ENCODE measurements at places on chromosomes 3 and 15.

DNA sequence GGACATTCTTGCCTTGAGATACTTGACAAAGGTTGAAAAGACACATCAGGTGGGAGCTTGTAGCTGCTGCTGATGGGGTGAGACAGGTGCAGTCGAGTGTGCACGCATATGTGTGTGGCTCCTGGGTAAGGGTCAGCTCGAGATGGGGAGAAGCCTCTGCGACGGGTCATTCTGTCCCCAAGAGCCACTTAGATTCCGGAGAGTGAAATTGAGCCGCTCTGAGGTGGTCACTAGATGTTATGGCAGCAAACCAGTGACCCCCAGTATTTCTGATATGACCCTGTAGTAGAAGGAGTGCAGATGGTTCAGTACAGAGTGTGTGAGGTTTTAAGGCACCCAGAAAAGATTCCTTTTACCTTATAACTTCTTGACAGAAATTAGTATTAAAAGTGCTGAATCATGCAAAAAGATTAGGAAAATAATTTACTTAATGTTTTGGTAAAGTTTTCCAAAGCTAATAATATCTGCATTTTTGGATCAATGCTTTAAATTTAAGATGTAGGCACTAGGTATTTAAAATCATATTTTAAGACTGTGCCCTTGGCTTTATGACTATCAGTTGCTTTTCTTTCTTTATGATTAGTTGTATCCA is 241.9 kb upstream of the TOPAZ1 start:
- no peak for DNase-seq

- no peak for DNase-seq
These were observed 20.3 kb upstream of the XIRP1 start for GRCh38 chr3:39212665-39213064.

- no peak for DNase-seq
These were observed 11.4 kb upstream of the SLC6A6 start for GRCh38 chr3:14391033-14391432.

- DNase-seq, result no peak
These were observed 108.1 kb downstream of the USP13 start for GRCh38 chr3:179760944-179761343.

DNA sequence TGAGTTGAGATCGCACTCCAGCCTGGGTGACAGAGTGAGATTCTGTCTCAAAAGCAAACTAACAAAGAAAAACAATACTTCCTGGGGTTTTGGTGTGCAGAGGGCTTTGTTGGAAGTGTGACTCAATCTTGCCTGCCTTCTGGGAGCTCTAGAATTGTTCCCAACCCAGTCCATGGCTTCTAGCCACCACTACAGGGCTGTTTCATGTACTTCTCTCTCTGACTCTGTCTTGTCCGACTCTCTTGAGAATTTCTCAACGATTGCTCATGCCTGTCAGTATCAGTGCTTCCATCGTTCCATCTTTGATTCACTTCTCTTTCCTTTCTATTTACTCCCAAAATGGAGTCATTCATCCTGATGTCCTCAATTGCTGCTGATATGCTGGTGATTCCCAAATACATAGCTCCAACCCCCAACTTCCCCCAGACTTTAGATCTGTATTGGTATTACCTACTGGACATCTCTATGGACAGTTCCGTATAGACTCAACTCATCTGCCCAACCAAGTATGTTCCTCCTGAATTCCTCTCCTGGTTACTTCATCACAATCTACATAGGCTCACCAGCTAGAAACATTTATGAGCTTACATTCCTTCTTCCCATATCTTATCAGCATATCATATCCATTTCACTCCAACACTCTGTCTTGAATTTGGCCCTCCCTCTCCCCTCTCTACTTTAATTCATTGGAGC is 1.8 kb upstream of the AP2M1 start:
- DNase-seq, result no peak

DNA sequence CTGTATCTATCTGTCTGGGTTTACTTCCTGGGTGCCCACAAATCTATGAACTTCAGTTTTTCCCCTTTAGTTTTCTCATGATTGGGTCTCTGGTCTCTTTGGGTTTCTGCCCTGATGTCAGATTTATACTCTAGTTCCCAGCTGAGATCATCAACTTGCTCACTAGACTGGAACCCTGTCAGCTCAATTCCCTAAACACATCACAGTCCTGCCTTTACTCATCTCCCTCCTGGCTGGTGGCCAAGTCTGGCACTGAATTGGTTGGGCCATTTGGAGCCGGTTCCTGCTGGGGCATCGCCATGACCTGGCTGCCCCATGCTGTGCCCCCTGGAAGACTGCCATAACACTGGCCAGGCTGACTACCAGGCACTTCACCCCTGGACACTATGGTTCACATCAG is 345.3 kb downstream of the CHST2 start:
- DNase-seq, result no peak

GRCh38 chr3:88707837-88708236 is 399.6 kb upstream of the EPHA3 start:
- DNase-seq, result no peak

GRCh38 chr3:111796566-111796965 is 62.5 kb upstream of the PHLDB2 start:
- no peak for DNase-seq

DNA sequence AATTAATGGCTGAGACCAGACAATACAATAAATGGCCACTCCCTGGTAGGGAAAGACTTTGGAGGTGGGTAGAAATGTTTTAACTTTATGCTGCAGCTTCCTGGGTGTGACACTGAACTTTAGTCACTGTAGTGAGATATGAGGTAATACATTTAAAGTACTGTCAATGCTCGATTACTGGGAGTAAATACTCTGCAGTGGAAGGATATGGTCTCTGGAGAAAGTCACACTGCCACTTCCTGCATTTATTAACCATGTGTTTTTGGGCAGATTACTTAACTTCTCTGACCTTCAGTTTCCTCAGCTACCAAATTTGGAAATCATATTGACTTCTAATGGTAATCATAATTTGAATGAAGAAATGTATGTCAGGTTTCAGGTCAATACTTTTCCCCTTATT is 317.1 kb upstream of the TGFBR2 start:
- DNase-seq, result no peak
